ENCODE measurements at places on chromosomes 1 and 21.

DNA sequence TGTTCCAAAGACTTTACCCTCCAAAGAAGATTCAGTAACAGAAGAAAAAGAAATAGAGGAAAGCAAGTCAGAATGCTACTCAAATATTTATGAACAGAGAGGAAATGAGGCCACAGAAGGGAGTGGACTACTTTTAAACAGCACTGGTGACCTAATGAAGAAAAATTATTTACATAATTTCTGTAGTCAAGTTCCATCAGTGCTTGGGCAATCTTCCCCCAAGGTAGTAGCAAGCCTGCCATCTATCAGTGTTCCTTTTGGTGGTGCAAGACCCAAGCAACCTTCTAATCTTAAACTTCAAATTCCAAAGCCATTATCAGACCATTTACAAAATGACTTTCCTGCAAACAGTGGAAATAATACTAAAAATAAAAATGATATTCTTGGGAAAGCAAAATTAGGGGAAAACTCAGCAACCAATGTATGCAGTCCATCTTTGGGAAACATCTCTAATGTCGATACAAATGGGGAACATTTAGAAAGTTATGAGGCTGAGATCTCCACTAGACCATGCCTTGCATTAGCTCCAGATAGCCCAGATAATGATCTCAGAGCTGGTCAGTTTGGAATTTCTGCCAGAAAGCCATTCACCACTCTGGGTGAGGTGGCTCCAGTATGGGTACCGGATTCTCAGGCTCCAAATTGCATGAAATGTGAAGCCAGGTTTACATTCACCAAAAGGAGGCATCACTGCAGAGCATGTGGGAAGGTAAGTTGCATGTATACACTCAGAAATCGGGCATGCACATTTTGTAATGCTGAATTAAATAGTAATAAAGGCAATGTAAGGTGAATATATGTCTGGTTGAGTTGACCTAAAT lies 97.2 kb downstream of the ZFYVE9 start:
- DNase-seq: no peak

DNA sequence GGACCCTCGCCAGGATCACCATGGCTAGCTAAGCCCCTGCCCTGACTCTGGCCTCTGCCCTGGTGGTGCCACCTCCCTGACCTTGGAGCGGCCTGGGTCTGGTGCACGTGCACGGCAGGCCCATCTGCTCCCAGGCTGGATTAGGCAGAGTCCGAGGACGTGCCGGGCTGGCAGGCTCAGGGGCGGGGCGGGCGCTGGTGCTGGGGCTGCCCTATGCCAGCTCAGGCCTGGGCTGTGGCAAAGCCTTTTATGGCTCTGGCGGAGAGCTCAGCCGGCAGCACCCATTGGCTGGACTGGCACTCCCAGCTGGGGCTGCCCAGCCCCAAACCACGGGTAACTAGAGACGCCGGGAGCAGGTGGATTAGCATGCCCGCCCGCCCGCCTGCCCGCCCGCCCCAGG lies 17.1 kb upstream of the EDN2 start:
- DNase-seq: no peak

DNA sequence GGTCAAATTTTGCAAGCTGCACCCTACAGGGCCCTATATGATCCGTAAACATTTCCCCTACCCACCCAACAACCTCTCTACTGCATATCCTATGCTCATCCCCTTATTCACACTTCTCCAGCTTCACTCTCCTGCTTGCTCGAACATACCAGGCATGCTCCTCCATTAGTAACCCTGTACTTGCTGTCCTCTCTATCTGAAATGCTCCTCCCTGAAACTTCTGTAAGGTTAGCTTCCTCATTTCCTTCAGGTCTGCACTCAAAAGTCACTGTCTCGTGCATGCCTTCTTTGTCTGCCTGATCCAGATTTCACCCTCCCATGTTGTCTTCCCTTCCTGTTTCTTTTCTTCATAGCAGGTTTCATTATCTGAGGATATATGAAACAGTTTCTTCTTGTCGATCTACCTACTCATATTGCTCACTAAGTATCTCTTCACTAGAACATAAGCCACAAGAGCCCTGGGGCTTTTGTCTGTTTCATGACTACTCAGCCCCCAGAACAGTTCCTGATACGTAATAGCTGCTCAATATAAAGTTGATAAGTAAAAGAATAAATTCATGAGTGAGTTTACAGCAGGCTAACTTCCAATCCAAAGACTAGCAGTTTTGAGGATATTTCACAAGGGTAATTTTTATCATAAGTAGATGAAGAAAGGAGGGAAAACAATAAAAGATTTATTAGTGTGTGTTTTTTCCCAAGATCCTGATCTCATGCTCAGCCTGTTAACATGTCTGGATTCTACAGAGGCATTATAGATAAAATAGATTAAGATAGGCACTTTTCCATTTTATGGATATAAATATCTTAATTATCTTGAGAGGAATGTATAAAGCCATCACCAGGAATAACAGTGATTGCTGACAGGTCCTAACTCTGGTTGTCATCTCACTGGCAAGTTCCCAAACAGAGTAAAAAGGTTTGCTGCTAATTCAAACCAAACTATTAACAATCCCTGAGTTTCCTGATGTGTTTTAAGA lies 392.5 kb upstream of the ESRRG start:
- DNase-seq: no peak

DNA sequence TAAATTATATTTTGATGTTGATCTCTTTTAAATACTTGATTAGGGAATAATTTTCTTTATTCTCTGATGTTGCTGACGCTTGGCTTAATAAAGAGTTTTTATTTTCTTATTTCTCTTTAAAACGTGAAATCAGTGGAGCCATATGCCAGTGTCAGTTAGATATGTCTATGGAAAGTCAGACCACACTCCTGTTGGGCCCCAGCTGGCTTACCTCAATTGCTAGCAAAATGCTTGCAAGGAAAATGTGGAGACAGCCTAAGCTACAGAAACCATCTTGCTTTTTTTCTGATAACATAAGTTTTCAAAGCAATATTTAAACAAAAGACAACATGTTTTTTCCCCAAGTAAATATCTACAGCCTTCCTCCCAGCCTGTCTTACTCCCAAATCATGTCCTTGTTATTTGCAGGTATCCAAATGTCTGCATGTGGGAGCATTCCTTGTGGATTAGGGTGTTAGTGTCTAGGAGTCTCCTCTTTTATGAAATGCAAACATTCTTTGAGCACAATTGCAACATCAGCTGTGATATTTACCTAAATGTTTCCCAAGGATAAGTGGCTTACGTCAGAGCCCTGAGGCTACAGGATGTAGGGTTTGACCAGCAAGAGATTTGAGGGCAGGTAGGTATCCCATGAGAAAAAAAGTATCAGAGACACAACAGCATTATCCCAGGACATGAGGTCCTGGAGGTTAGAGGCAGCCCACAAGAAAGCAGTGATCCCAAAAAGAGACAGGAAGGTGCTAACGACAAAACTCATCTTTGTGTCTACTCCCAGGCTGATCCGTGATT lies 117.2 kb upstream of the KCNJ15 start:
- DNase-seq: no peak
